ENCODE measurements at places on chromosomes 16 and 17. TPM values are rescaled to one million over a fixed set of nuclear protein-coding genes. Genes with fewer than 3 reads are reported as not detected.

Gene HSPB9
- total RNA-seq: 0.18 TPM

Gene EME1
- total RNA-seq: 34.4 TPM

Gene VTN
- 0.22 TPM for total RNA-seq

Gene GDPD3
- 1.7 TPM for total RNA-seq

Gene SRR
- 13.1 TPM for total RNA-seq

Gene KRT9
- not detected for total RNA-seq

Gene PRSS21
- total RNA-seq: 13.1 TPM

Gene TMEM235
- not detected for total RNA-seq

Gene MRPL45
- total RNA-seq: 69.7 TPM

Gene DNAH17
- total RNA-seq: 0.26 TPM

Gene NPTX1
- 5.3 TPM for total RNA-seq

Gene CNTNAP4
- not detected for total RNA-seq

Gene TOP3A
- 56.9 TPM for total RNA-seq

Gene CASKIN1
- 3.4 TPM for total RNA-seq

Gene CBX2
- total RNA-seq: 5.2 TPM
